Right cardiac atrium (tissue), 5 donors: ENCODE measurements at places on chromosomes 3 and 15. TPM values are rescaled to one million over a fixed set of nuclear protein-coding genes. Genes with fewer than 3 reads are reported as not detected.

- DNase-seq, result no peak
These were observed 602.8 kb downstream of the FOXP1 start for GRCh38 chr3:70980646-70981170.

DNA sequence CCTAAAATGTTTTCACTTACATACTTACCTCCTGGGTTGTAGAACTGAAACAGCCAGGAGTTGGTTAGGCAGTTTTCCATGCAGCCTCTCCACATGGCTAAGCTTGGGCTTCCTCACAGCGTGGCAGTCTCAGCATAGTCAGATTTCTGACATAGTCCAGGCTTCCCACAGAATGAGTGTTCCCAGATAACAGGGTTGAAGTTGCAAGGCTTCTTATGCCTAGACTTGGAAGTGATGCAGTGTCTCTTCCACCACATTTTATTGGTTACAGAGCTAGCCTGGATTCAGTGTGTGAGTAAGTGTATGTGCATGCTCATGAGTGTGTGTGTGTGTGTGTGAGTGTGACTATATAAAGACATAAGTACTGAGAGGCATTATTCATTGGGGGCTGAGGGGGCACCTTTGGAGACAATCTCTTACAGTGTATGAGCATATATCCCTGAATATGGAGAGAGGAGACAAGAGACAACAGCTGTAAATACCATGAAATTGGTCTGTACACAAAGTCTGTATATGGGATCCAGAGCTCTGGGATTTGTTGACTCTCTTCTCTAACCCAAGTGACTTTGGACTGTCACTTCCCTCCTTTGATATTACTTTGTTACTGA, 78.1 kb downstream of the ZNF621 start:
- DNase-seq, result no peak

The CSPG5 gene
- 1.1 TPM for total RNA-seq

DNA sequence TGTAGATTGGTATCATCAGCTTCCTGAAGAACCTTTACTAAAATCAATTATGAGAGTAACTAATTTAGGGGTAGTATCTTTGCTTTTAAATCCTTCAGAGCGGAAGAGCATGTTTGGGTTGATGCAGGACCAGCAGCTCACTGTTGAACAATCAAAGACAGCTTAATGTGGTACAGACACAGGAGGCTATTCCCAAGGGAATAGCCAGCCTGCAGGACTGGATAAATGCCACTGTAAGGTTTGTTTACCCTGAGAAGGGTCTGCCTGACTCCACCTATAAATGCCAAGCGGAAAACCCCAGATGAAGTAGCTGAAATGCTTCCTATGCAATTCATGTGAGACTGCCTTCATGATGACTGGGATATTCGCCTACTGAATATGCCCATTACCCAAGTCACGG, 16.0 kb upstream of the STAC start:
- DNase-seq, result no peak

The TMEM158 gene
- total RNA-seq, result 0.39 TPM

GRCh38 chr15:51267051-51267702, 71.2 kb downstream of the CYP19A1 start:
- DNase-seq, result peak; percentile 76

DNA sequence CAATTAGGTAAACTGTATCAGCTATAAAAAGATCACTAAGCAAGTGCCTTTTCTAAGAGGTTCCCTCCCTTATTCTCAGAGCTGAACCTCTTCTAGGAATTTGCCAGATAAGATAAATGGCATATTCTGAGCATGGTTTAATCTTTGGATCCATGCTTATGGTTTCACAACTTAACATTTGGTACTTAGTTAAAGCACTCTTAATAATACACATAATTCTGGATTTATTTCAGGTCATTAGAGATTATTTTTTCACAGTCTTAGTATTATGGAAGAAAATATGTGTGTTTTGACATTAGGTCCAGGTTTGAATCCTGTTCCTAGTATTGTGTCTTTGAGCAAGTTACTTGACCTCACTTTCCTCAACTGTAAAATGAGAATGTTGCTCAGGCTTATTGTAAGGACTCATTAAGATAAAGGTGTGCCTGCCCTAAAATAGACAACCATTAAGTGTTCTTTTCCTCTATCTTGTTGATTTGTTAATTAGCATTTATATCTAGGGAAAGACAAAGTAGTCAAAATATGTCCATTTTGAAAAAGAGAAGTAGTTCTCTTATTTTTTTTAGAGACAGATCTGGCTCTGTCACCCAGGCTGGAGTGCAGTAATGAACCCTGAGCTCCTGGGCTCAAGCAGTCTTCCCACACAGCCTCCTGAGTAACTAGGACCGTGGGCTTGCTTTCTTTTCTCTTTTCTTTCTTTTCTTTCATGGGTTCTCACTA, 43.4 kb downstream of the TSC22D2 start:
- no peak for DNase-seq

GRCh38 chr15:63019511-63020109, 22.9 kb upstream of the TPM1 start:
- DNase-seq, result no peak

GRCh38 chr15:44159492-44159891, 35.6 kb downstream of the FRMD5 start:
- DNase-seq, result no peak

The ECE2 gene
- 2.3 TPM for total RNA-seq

DNA sequence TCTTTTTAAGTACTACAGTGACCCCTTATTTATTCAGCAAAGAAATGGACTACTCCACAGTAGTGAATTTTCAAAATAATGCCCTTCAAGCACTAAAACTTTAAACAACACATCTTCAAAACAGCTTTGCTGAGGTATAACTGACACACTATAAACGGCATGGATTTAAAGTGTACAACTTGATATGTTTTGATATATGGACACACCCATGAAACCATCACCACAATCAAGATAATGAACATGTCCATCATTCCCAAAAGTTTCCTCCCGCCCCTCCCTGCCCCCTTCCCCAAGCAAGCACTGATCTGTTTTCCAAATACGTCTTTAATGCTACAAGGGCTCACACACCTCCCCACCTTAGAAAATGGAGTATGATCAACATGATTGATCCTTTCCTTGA, 1.6 kb upstream of the FURIN start:
- no peak for DNase-seq

DNA sequence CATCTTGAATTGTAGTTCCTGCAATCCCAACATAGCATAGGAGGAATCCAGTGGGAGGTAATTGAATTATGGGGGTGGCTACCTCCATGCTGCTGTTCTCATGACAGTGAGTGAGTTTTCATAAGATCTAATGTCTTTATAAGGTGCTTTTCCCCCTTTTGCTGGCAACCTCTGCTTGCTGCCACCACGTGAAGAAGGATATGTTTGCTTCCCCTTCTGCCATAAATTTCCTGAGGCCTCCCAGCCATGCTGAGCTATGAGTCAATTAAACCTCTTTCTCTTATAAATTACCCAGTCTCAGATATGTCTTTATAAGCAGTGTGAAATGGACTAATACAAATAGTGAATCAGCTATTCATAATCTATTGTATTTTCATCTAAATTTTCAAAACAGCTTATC, 537.3 kb downstream of the EPHA3 start:
- no peak for DNase-seq

The HTR3E gene
- total RNA-seq, result not detected

DNA sequence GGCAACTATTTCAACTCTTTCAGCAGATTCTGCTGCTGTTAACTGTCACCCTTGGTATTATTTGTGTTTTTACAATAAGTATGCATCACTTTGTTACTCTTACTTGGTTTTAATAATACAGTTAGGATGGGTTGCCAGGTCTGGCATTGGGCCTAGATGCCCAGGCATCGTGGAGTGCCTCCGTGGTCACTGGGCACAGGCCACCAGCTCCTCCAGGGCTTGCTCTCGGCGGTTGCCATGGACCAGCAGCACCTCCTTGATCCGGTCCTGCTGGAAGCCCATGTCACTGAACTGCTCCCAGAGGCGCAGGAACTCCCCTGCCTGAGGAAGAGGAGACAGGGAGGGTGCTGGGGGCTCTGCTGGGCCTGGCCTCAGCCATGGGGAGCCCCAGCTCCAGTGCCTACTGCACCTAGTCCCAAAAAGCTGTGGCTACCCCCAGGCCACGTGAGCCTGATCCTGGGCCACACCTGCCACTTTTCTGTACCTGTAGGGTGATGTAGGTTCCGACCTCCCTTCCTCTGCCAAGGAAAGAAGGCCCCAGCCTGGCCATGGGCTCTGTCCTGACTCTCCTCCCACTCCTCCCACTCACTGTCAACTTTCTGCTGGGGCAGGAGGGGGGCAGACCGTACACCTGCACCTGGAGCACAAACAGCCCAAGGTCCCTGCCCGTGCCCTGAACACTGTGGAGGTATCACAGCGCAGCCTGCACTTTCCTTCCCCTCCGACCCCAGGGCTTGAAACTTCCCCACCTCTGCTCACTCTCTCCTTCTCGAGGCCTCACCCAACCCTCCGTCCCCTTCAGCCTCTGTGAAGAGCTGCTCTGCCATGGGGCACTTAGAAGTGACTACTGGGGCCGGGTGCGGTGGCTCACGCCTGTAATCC, 16.6 kb downstream of the KBTBD13 start:
- no peak for DNase-seq

- DNase-seq, result no peak
These were observed 226.1 kb downstream of the TLE3 start for GRCh38 chr15:69871511-69872134.

DNA sequence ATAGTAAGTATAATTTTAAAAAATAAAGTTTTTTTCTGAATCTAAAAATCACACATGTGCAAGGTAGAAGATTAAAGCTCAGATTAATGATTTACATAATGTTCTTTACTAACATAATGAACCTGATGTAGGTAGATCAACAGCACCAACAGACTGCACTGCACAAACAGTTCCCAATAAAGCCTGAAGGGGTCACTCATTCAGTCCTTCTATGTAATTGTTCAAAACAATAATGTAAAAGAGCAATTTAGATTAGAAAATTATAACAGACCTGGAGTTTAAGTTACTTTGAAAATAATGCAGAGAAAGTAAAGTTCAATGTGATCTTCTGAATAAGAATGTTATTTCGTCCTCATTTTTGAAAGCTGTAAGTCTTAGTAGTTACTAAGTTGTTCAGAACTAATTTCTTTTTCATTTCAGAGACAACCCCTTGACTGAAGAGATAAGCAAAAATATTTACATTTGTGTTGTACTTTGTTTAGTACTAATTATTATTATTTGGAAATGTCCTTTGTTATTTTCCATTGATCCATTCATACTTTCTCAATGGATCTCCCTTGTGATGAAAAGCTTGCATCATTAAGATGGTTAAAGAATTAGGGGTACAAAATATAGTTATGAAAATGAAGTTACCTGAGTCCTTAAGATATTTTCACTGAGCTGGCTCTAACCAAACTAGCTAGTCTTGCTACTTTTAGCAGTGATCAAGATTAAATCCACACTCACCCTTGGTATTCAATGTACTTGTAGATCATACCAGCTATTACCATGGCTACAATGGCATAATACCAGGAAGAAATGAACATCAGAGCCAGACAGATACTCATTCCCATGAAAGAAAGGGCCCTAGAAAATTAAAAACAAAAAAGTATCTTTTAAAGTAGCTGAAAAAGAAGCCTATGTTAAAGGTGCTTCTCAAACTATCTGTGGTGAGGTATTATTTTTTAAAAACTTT, 16.8 kb downstream of the EMC4 start:
- no peak for DNase-seq

DNA sequence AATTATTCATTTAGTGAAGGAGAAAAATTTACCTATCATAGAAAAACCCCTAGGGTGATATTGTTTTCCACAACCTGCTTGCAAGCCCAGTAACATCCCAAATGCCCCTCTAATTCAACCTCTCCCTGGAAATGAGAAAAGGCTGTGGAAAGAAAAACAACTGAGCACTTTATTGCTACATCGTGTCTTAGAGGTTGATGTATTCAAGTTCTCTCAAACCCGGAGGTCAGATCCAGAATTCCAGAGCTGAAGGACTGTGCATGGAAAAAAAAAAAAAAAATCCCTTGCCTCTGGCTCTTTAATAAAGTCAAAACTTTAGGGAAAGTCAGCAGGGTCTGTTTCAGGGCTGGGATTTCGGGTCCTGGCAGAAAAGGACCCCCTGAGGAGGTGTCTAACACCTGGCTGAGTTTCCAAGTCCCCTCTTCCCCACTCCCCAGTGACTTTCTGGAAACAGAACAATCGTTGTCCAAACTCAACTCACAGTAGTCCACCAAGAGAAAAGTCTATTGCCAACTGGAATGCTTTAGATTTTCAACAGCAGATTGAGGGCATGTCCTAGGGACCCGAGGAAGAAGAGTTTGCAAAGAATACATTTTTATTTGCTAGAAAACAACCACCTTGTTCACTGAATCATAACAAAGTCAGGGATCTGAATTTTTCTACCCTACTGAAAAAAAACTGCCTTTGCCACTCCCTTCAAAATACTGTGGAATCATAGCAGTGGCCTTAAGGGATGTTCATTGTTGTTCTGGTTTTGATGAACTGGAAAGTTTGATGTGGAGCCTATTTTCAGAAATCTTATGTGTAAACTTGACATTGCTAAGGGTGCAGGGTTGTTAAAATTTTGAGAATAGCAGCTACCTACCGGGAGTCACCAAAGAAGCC, 207.5 kb upstream of the ADAMTS9 start:
- DNase-seq, result no peak

The ERICH6 gene
- total RNA-seq, result 0.37 TPM

DNA sequence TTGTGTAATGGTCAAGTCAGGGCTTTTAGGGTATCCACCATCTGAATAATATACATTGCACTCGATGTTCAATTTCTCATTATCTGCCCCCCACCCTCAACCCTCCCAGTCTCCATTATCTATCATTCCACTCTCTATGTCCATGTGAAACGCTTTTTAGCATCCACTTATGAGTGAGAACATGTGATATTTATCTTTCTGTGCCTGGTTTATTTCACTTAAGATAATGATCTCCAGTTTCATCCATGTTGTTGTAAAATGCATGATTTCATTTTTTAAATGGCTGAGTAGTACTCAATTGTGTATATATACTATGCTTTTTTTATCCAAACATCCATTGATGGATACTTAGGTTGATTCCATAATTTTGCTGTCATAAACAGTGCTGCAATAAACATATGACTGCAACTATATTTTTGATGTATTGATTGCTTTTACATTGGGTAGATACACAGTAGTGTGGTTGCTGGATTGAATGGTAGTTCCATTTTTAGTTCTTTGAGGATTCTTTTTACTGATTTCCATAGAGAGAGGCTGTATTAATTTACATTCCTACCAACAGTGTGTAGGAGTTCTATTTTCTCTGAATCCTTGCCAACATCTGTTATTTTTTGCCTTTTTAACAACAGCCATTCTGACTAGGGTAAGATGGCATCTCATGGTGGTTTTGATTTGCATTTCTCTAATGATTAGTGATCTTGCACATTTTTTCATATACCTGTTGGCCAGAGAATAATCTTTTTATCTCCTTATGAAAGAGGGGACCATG, 332.9 kb upstream of the TGFBR2 start:
- no peak for DNase-seq
